ENCODE measurements at places on chromosomes 5 and 9.

- no peak for DNase-seq
Measured at GRCh38 chr9:113985968-113986585, 92.0 kb downstream of the AMBP start.

- no peak for DNase-seq
Measured at GRCh38 chr9:109868207-109868606, 88.2 kb downstream of the PALM2AKAP2 start.

DNA sequence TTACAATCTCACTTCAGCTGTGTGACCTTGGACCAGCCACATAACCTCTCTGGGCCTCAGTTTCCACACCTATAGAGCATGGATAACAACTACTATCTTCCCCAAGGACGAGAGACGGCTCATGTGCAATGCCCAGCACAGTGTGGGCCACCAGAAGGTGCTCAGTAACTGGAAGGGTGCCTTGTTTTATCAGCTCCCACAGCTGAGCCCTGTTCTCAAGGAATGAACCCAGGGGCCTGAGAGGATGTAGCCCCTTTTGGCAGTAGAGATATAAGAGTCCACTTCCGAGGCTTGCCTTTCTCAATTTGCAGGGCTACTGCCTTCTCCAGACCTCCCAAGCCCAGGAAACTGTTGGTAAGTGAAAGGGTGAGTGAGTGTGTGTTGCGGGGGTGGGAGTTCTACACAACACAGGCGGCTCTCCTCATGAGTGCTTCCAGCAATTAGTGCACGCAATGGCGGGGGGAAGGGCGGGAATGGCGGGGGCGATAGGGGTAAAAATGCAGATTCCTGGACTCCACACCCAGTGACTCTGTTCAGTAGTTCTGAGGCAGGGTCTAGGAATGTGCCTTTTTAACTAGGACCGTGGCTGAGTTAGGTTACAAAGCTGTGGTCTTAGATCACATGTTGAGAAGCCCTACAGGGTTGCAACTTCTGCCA, 185.1 kb downstream of the FSTL4 start:
- no peak for DNase-seq

DNA sequence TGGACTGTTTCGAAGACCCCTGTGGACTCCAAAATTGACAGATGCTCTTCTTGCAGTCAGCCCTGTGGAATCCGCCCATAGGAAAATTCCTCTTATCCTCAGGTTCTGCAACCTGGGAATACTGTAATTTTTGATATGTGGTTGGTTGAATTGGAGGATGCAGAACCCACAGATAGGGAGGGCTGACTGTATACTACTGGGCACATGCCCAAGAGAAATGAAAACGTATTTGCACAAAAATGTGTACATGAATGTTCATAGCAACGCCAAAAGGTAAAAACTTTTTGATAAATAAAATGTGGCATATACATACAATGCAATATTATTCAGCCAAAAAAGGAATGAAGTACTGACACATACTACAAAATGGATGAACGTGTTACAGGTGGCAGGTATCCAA, 1.9 kb upstream of the SNAPC3 start:
- no peak for DNase-seq

- DNase-seq = no peak
Measured at GRCh38 chr9:134892820-134893420, 12.3 kb downstream of the FCN2 start.

- no peak for DNase-seq
Measured at GRCh38 chr9:93321220-93321610, 130.3 kb upstream of the FAM120A start.

GRCh38 chr9:70119786-70120185, 76.1 kb downstream of the MAMDC2 start:
- DNase-seq = no peak

DNA sequence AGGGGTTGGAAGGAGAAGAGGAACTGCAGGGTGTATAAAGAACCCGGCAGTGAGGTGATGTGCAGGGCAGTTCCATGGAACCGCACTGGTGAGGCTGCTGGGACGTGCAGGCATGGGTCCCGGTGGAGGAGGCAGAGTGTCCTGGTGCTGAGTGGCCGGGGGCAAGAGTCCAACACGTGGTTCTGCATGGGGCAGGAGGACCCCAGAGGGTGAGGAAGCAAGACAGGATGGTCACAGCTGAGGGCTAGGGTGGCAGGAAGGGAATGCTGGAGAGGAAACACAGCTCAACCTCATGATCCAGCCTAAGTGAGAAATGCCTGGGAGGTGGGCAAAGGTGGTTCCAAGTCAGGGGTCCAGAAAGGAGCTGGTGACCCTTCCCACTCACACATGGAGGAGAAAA, 87.2 kb downstream of the S1PR3 start:
- no peak for DNase-seq

GRCh38 chr9:33684831-33685230, 110.5 kb upstream of the PRSS3 start:
- no peak for DNase-seq

- no peak for DNase-seq
Measured at GRCh38 chr9:128600099-128600498, 47.7 kb downstream of the SPTAN1 start.

DNA sequence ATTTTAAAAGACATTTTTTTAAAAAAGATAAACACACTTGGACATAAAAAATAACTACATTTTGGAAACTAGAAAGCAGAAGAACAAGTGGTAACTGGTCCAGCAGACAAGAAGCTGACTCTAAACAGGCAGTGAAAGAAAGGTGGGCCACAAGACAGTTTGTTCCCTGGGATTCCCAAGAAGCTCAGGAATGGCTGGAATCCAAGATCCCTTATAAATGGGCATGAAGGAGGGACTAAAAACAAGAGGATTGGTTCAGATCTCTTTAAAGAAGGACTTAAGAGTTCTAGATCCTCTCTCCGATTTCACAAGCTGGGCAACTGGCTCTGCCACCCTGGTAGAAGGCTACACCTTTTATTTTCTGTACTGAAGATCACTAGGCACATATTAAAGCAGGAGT, 102.8 kb downstream of the ARL15 start:
- no peak for DNase-seq

- no peak for DNase-seq
Measured at GRCh38 chr9:84207491-84207951, 133.0 kb downstream of the SLC28A3 start.

DNA sequence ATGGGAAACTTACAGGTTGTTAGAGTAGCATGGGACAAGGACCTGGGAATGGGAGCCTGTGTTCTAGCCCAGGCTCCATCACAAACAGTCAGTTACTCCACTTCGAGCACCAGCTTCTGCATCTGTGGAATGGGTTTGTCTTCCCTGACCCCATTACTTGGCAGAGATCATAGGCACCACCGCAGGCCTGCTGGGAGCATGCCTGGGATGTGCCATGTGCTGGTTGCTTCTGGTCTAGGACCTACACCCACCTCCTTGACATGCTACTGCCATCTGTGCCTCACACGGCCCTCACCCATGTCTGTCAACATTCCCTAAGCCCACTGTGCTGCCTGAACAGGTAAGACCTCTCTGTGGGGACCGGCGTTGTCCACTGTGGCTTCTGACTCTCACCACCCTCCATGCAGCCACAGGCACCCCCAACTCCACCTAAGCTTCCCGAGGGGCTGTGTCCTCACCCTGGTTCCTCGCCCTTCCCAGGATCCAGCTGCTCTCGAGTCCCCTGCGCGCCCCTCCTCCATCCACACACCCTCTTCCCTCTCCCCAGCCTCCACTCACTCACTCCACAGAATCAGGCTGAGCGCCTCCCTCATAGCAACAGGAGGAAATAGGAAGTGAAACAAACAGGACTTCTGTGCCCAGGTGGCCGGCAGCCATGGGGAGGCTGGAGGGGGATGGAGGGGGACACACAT, 85.9 kb upstream of the FAM120A start:
- DNase-seq = no peak

All from KG1 (cell line).